ENCODE measurements at places on chromosomes 4 and X. TPM values are rescaled to one million over a fixed set of nuclear protein-coding genes. Genes with fewer than 3 reads are reported as not detected.

The S100P gene
- 3.3 TPM for total RNA-seq

The ASIC5 gene
- not detected for total RNA-seq

The RTL3 gene
- total RNA-seq: not detected

The IL3RA gene
- 1.7 TPM for total RNA-seq

The SOWAHB gene
- total RNA-seq: 26.7 TPM

The CDKN2AIP gene
- total RNA-seq: 25.2 TPM

The AR gene
- 2.5 TPM for total RNA-seq

The AMOT gene
- total RNA-seq: 8.3 TPM

The ITM2A gene
- 11.4 TPM for total RNA-seq

The POU4F2 gene
- not detected for total RNA-seq

The NAP1L2 gene
- not detected for total RNA-seq

The SPANXA1 gene
- not detected for total RNA-seq

The WWC2 gene
- 40.4 TPM for total RNA-seq

The PCDH7 gene
- 4.9 TPM for total RNA-seq

The FREM3 gene
- total RNA-seq: not detected

The CXorf49 gene
- not detected for total RNA-seq

The STPG2 gene
- total RNA-seq: not detected

The TMEM271 gene
- not detected for total RNA-seq

The SLC49A3 gene
- 10.7 TPM for total RNA-seq

The RNF175 gene
- total RNA-seq: not detected

The GRXCR1 gene
- not detected for total RNA-seq

The MAGEA12 gene
- not detected for total RNA-seq

The CPZ gene
- total RNA-seq: 1.5 TPM

The CENPI gene
- 2.5 TPM for total RNA-seq

The ADH1C gene
- 76.4 TPM for total RNA-seq

The RRH gene
- total RNA-seq: not detected

The FLNA gene
- total RNA-seq: 143 TPM

The TDO2 gene
- not detected for total RNA-seq

The ADGRG4 gene
- total RNA-seq: 4.1 TPM

The NEXMIF gene
- not detected for total RNA-seq

The PARM1 gene
- total RNA-seq: 15.8 TPM

The MAOB gene
- 13.2 TPM for total RNA-seq

The LIMCH1 gene
- 22.1 TPM for total RNA-seq

The LRP2BP gene
- total RNA-seq: 0.35 TPM

The PITX2 gene
- 6.6 TPM for total RNA-seq

The NSG1 gene
- 4.5 TPM for total RNA-seq

The RTL9 gene
- total RNA-seq: not detected

Data from Peyer's patch (tissue), 4 donors.